Sciatic nerve (tissue), 2 donors: ENCODE measurements at places on chromosomes 2 and 18. TPM values are rescaled to one million over a fixed set of nuclear protein-coding genes. Genes with fewer than 3 reads are reported as not detected.

- DNase-seq, result no peak
Measured at GRCh38 chr18:62420513-62421209, 95.6 kb downstream of the TNFRSF11A start.

DNA sequence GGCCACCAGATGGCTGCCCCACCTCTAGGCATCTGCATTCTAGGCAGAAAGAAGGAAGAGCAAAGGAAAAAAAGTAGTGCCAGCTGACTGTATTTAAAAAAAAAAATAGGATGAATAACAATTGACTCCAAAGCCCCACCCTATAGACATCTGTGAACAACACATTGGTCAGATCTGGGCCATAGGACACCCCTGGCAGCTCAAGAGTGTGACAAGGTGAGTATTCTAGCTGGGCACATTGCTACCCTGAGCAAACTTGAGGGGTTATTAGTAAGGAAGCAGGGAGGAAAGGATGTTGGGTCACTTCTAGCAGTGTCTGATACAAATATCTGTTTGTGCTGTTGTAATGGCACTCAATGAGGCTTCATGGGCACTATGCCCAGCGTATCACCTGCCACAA is 58.6 kb upstream of the NPAS2 start:
- DNase-seq, result no peak

DNA sequence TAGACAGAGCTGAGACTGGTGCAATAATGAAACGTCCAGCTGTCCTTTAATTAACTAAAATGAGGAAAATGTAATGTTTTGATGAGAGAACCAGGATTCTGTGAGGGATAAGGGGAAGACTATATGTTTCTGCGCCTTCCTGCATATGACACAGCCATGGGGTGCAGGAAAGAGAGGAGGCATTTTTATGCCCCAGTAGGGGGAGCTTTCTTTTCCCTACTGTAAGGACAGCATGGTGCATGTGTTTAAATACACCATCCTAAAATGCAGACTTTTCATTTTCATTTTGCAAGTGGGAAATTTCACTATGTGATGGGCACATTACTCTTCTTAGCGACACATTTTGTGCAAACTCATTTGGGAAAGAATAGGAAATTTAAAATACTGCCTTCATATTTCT is 446.1 kb downstream of the ARHGAP15 start:
- DNase-seq, result no peak

- no peak for DNase-seq
Measured at GRCh38 chr18:10449396-10449795, 5.0 kb upstream of the APCDD1 start.

Gene CHRNA1
- 0.31 TPM for total RNA-seq

Gene SOWAHC
- total RNA-seq, result 30.9 TPM

DNA sequence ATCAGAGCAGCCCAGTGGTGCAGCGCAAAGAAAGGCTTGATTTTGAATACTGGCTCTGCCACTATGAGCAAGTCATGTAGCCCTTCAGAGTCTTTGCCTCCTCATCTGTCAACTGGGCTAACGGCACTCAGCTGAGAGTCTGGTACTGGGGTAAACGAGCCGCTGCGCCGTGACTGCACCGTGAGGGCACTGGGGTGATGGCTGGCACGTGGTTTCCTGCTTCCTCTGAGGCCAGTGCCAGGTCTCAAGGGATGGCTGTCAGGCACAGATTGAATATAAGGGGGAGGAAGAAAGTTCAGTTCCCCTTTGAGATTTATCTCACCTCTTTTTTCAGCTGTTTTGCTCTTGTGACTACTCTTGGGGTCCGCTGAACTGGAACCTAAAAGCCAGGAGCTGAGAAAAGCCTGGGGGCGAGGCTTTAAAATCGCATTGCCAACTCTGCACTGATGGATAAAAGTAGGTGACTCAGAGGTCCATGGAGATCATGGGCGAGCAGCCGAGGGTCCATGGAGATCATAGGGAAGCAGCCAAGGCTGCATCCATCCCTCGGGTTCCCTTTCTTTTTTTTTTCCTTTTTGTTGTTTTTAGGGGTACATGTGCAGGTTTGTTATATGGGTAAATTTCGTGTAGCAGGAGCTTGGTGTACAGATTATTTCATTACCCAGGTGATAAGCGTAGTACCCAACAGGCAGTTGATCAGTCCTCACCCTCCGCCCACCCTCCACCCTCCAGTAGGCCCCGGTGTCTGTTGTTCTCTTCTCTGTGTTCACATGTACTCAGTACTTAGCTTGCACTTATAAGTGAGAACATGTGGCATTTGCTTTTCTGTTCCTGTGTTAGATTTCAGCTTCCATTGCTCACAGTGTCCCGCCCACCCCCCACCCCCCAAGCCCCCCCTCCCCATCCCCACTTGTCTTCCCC is 114.3 kb downstream of the SPP2 start:
- no peak for DNase-seq

- DNase-seq, result no peak
Measured at GRCh38 chr2:207791579-207792243, 22.0 kb upstream of the FZD5 start.

GRCh38 chr2:138113871-138114525 is 149.7 kb downstream of the HNMT start:
- DNase-seq, result no peak

DNA sequence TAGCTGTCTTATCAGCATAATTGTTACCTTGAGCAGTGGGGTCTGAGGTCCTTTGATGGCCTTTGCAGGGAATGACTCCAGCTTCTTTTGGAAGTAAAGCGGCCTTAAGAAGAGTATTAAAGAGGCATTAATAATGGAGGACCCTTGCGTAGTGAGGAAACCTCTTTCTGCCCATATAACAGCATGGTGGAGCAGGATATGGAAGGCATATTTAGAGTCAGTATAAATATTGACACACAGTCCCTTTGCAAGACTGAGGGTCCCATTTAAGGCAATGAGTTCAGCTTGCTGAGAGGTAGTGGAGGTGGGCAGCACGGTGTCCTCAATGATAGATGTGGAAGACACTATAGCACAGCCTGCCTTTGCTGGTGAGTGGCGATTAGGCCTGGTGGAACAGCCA is 32.7 kb downstream of the NCL start:
- DNase-seq, result no peak

Gene MBD1
- 63.9 TPM for total RNA-seq

Gene G6PC2
- not detected for total RNA-seq

DNA sequence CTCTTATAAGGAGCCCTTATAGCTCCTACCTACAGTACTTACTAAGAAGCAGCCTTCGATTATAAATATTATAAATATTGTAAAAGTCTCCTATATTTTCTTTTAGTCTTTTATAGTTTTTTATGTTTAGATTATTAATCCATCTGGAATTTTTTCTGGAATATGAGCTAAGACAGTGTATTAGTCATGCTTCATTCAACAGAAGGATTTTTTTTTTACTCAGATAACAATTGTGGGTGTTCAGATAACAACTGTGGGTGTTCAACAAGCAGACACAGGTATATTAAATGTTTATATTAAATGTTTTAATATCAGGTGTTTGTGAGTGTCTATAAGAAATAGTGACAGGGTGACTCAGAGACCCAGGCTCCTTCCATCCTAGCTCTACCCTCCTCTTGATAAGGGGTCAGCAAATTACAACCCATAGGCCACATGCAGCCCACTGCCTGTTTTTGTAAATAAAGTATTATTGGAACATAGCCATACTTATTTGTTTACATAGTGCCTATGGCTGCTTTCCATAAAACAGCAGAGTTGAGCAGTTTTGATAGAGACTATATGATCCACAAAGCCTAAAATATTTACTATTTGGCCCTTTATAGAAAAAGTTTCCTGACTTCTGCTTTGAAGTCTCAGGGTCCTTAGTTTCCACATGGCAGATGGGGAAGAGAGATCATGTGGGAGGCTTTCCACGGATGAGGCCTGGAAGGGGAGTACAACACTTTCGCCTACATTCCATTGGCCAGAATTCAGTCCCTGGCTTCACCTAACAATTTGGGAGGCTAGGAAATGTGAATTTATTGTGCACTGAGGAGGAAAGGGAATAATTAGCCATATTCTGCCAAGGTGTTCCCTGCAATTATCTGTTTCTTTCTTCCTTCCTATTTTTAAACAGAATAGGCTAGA is 4.3 kb upstream of the SPATS2L start:
- DNase-seq, result no peak

Gene TIA1
- 140 TPM for total RNA-seq

Gene RNU2-63P
- 10.3 TPM for total RNA-seq

Gene LHCGR
- 12.4 TPM for total RNA-seq

GRCh38 chr2:129741623-129742022 is 237.8 kb upstream of the RAB6C start:
- no peak for DNase-seq

- no peak for DNase-seq
Measured at GRCh38 chr2:16742026-16742425, 76.4 kb upstream of the CYRIA start.

GRCh38 chr2:108643261-108643849 is 75.9 kb upstream of the RANBP2 start:
- DNase-seq, result no peak

DNA sequence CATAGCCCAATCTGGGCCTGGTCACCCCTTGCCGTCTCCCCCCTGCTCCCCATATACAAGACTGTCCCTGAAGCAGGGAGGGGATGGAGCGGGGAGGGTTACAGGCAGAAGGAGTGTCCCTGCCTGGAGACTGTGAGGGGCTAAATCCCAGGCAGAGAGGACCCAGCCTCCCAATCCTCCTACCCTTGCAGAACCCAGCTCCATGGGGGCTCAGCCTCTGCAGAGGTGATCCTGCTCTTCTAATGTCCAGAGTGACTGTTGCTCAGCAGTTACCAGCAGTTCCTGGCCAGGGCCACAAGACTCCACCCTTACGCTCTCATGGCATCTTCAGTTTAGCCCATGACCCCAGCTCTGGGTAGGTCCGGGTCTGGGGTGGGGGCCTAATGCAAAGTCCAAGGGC is 58.1 kb downstream of the COA5 start:
- DNase-seq, result no peak

DNA sequence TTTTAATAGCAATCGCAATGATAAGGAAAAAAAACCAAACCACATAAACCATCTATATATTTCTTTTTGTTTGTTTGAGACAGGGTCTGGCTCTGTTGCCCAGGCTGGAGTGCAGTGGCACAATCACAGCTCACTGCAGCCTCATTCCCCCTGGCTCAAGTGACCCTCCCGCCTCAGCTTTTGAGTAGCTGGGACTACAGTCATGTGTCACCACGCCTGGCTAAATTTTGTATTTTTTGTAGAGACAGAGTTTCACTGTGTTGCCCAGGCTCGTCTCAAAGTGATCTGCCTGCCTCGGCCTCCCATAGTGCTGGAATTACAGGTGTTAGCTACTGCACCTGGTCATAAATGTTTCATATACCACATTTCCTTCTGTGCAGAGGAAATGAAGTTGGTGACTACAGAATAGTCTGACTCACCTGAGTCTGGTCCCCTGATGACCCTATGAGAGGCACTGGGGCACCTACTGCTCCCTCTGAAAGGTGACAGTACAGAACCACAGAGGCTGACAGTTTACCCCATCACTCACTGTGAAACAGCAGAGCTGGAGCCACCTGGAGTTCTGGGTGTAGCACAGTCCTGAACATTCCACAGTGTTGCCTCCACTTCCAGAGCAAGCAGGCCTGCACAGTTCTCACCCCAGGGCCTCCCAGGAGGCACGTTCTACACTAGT is 183.7 kb upstream of the PXDN start:
- no peak for DNase-seq

- DNase-seq, result no peak
Measured at GRCh38 chr18:66616523-66616983, 12.7 kb upstream of the CDH19 start.

- no peak for DNase-seq
Measured at GRCh38 chr18:46329736-46330246, 225.6 kb downstream of the HAUS1 start.

Gene EMILIN2
- 25.1 TPM for total RNA-seq

DNA sequence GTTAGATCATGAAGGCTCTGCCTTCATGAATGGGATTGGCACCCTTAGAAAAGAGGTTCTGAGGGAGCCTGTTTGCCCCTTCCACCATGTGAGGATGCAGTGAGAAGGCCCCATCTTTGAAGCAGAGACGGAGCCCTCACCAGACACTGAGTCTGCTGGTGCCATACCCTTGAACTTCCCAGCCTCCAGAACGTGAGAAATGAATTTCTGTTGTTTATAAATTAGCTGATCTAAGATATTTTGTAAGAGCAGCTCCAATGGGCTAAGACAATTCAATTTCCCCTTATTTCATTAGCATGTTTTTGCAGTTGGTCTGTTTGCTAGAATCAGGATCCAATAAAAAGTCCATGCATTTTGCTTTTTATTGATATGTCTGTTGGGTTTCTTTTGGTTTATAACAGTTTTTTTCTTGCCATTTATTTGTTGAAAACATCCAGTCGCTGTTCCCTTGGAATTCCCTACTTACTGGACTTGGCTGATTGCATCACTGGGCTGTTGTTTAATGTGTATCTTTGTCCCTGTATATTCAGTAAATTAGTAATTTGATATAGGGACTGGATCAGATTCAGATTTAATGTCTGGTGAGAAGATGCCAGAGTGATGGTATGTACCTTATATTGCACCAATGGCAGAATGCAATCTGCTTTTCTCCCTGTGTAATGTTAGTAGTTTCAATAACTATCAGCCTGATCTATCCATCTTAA is 24.0 kb upstream of the GREB1 start:
- no peak for DNase-seq

Gene HOXD4
- 6.8 TPM for total RNA-seq

DNA sequence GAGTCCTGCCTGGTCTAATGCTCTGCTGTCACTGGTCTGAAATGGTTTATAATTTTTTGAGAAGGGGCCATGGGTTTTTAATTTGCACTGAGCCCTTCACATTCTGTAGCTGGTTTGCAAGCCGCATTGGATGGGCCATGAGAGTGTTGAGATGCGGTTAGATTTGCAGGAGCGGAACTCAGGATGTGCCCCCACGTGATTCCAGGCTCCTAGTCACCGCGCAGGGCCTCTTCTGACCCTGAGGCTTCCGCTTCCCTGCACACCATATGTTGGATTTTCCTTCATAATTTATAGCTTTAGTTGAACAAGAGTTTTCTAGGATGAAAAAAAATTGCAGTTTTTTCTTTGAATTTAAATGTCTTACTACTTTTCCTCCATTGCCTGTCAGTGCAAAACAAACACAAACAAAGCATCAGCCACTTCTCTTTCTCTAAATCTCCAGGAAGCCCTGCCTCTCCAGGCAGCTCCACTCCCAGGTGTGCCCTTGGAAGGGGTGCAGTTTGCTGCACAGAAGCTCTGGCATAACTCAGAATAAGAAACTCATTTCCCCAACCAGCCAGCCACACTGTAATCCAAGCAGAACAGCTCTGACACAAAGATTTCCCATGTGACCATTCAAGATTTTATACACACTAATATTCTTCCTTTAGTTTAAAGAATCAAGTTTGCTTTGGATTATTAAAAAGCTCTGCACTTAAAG is 18.4 kb upstream of the TPO start:
- no peak for DNase-seq

Gene NEB
- 2.2 TPM for total RNA-seq

- DNase-seq, result no peak
Measured at GRCh38 chr2:43368483-43369385, 142.3 kb upstream of the ZFP36L2 start.
